ENCODE measurements at places on chromosomes 12 and 14.

GRCh38 chr14:95046711-95047681 is 110.3 kb downstream of the DICER1 start:
- no peak for DNase-seq

DNA sequence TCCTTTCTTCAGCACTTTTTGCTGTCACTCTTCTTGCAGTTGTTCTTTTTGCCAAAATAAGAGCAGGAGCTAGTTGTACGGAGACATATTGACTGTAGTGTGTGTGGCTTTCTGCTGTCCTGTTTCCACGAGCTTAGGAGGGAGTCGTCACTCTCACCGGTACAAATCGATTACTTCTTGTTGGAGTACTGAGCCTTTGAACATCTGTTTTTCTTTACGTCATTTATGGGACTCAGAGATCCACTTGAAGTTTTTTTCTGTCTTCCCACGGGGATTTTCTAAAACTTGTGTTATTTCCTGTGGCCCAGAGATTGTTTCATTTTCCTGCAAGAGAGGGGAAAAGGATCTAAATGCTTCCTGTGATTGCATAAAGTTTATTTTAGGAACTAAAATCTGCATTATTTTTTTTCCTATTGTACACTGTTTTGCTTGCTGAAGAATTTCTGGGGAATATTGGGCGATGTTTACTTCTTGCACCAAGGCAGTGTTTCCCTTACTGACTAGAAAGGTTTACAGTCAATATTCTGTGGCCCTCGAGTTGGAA is 199.8 kb upstream of the ARHGAP5 start:
- DNase-seq = no peak

GRCh38 chr12:53623548-53624385 is 2.4 kb downstream of the ATF7 start:
- DNase-seq = no peak

DNA sequence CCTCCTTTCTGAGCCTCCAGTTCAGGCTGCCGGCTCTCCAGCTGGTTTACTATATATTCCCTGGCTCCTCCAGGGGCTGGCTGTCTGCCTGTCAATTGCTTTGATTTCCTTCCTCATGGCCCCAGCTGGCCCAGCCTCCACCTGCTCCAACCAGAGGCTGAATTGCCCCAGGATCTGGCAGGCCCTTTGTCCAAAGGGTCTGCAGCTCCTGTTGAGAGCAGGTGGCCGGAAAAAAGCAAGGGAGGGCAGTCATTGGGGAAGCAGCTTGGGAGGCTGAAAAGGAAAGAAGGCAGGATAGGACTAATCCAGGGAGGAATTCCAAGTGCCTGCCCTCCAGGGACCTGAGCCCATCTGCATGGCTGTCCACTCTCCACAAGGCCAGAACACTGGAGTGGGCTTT is 25.3 kb downstream of the PAH start:
- no peak for DNase-seq
